ENCODE measurements at places on chromosomes 16 and 17. TPM values are rescaled to one million over a fixed set of nuclear protein-coding genes. Genes with fewer than 3 reads are reported as not detected.

- no peak for DNase-seq
Measured at GRCh38 chr17:53646835-53647234, 175.9 kb upstream of the KIF2B start.

- DNase-seq, result no peak
Measured at GRCh38 chr16:685967-686366, 1.8 kb upstream of the JMJD8 start.

DNA sequence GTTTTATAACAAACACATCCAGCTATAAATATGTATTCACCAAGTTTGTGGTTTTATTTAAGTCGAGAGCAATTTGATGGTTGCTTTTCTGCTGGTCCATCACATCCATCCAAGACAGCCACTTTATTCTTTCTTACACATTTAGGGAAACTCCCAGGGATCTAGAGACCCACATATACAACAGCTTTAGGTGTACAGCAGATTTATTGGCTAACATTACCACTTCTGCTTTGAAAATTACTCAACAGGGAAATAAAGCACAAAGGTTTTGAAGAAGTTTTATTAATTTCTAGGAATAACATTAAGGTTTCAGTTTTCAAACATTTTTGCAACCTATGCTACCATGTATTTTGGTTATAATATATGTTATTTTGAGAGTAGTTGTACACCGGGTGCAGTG is 6.9 kb downstream of the ERCC4 start:
- DNase-seq, result no peak

DNA sequence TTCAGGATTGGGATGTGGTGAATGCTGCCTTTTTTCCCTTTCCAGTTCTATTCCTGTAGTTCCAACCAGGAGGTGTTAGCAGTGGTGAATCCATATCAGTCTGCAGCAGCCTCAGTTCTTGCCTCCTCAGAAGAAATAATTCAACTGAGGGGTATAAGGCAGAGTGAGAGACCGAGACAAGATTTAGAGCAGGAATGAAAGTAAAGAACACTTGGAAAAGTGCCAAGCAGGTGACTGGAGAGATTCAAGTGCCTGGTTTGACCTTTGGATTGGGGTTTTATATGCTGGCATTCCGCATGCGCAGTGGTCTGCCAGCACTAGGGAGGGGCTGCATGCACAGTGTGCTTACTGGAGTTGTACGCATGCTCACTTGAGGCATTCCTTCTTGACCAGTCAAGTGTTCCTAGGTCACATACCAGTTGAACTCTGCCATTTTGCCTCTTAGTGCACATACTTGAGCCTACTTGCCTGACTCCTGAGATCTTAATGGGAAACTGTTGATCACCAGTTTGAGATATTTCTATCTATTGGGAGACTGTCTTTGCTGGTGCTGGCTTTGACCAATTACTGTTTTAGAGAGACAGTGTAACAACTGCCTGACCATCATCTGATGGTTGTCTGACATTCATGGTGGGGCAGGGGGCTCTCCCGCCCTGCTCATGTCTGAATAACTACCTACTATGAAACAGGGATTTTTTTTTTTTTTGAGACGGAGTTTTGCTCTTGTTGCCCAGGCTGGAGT is 680 bp upstream of the CCL15 start:
- DNase-seq, result peak; percentile 51

DNA sequence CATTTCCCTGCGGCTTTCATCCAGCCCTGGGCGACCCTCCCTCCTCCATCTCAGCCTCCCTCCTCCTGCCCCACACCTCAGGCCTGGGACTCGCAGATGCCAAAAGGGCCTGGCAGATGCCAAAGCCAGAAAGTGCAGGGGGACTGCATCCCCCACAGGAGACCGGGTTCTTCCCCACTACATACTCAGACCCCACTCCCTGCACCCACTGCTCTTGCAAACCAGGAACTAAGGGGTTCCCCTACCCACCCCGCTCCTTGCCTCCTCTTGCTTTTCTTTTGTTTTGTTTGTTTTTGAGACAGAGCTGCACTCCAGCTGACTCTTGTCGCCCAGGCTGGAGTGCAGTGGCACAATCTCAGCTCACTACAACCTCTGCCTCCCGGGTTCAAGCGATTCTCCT is 3.2 kb downstream of the HS3ST6 start:
- DNase-seq, result no peak

GRCh38 chr16:84535851-84536250 is 31.4 kb upstream of the MEAK7 start:
- no peak for DNase-seq

DNA sequence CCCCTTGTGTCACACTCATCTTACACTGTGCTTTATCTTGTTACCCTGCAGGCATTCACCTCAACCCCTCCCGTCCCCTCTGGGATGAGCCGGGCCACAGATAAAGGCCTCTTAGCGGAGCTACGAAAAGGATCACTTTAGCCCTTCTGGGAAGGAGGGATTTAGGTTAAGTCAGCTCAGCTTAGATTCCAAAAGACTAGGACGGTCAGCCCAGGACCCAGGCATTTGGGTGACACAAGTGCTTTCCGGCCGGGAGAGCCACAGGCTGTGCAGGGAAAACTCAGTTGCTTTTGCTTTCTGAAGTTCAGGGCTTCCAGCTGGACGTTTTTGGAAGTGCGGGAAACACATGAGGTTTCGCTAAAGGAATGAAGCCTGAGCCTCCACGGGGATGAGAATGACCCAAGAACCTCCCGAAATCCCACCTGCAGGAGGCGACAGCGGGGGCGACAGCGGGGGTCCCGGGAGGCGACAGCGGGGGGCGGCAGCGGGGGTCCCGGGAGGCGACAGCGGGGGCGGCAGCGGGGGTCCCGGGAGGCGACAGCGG is 11.6 kb upstream of the METRNL start:
- DNase-seq, result no peak

- DNase-seq, result no peak
Measured at GRCh38 chr17:57638284-57638683, 106.8 kb downstream of the CCDC182 start.

DNA sequence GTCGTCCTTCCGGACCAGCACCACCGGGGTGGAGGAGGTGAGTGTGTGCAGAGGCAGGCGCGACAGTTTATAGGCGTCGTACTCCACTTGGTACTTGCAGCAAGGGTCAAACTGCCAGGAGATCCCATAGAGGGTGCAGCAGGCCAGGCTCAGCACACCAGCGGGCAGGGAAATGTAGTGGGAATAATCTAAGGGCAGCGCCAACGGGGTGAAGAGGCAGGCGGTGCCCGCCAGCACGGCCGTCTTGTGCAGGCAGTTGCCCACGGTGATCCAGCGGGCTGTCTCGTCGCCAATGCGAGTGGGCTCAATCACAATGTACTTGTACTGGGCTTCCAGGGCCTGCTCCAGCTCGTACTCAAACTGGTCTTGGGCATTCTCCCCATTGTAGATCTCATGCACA is 15.6 kb downstream of the TMEM11 start:
- DNase-seq, result no peak

- DNase-seq, result no peak
Measured at GRCh38 chr17:49450181-49450580, 35.5 kb upstream of the PHB1 start.

DNA sequence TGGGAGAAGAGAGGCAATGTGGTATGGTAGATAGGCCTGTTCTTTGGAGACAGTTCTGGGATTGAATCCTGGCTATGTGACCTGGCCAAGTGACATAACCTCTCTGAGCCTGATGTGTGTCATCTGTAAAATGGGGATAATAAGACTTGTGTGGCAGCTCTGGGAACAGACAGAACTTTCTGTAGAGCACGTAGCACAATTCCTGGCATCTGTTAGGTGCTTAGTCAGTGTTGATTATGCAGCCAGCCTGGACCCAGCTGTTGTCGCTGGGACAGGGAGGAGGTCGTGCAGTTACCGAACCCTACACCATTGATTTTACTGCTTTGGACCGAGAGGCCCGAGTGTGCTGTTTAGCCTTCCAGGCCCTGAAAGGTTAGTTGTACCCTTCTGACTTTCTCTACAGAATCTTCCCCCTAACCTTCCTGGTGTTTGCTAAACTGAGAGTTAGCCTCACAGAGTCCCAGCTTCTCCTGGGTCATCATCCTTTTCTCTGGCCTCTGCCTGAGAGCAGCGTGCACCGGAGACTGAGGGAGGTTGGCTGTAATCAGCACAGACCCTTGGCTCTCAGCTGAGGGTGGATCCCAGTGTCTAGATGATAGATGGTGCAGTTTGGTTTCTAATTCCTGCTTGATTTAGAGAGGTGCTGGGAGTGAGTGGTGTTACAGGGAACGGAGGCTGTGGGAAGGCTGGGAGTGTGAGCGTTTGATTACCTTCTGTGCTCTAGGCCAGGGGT is 31.9 kb downstream of the MSI2 start:
- no peak for DNase-seq

DNA sequence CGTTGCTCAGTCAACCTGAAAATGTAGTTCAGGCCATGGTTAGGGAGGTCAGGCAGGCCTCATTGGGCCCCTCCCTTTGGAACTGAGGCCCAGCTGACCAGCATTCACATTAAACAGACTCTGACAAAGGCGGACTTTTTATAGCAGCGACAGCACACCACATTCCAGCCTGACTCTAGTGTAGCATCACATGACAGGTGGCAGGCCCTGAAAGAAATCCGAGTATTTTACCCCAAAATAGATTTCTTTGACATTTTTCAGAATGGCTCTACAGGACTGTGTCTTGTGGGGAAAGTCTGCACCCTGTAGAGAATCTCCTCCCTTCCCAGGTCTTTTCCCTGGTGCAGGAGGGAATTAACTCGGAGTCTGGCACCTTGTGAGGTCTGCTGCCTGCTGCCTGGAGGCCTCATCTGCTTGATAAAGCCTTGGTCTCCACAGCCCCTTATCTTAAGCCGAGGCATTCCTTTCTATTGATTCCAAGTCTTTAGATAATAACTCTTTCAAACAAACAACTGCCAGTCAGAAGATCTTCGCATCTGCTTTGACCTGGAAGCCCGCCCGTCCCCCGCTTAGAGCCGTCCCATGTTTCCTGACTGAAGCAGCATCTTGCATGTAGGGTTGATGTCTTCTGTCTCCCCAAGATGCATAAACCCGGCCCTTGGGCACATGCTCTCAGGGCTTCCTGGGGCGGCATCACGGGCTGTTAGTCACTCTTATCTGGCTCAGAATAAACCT is 44.0 kb upstream of the CAPN15 start:
- DNase-seq, result no peak

GRCh38 chr16:22789281-22789945 is 24.5 kb upstream of the HS3ST2 start:
- DNase-seq, result no peak

- no peak for DNase-seq
Measured at GRCh38 chr16:12828206-12828605, 24.5 kb upstream of the CPPED1 start.

- DNase-seq, result no peak
Measured at GRCh38 chr17:17837380-17837821, 615 bp upstream of the SREBF1 start.

- no peak for DNase-seq
Measured at GRCh38 chr16:2270588-2271470, 2.9 kb upstream of the RNPS1 start.

GRCh38 chr17:67573987-67574657 is 143.6 kb upstream of the NOL11 start:
- no peak for DNase-seq

DNA sequence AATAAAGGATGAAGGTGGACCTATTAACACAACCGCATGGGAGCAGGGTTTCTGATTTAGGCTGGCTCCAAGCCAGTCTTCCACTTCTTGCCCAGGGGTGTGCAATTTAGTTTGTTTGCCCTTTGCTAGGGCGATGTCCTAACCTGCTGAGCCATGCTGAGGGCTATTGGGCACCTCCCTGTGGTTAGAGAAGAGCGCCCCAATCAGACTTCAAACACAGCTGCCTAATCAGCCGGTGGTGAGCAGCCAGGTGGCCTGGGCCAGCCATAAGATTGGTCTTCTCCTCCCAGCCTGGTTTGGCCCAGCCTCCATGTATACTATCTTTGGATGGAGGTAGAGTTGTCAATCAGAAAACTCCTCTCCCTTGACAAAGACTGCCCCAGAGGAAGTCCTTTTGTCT is 15.7 kb downstream of the TMEM94 start:
- no peak for DNase-seq

GRCh38 chr17:81553616-81554181 is 1.5 kb upstream of the FAAP100 start:
- no peak for DNase-seq

DNA sequence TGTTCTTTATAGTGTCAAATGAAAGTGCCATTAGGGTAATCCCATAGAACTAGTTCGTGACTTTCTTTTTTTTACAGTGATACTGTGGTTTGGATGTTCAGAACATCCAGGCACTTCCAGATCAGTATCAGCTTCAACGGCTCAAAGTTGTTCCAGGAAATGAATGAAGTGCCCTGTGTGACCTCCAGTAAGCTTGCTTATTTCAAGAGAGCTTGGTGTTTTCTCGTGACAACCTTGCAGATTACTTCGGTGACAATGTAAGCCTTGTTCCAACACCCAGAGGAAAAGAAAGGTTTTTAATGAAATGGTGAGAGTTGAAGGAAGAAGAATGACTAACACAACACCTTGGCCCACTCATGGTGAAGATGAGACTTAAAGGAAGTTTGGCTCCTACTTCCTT is 16.0 kb upstream of the KCNJ16 start:
- no peak for DNase-seq

DNA sequence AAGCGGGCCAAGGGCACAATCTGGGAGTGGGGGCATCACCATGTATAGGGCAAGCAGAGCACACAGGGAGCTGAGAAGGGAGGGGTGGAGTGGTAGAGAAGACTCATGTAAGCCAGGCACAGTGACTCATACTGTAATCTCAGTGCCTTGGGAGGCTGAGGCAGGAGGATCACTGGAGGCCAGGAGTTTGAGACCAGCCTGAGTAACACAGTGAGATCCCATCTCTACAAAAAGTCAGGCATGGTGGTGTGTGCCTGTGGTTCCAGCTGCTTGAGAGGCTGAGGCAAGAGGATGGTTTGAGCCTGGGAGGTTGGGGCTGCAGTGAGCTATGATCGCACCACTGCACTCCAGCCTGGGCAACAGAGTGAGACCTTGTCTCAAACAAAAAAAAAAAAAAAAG is 40.8 kb downstream of the ARHGAP27 start:
- no peak for DNase-seq

DNA sequence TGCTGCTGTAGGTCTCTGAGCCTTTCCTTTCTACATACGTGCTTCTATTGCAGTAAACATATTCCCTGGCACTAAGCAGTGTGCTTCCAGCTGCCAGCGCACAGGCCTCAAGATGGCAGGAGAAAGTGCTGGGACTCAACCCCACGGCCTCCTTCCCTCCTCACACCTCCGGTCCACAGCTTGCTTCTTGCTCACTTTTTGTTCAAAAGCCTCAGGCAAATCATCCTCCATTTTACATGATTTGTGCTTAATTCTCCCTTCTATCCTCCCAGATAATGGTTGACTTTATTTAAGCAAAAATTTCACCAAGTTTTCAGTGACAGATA is 5.4 kb downstream of the CDK5R1 start:
- no peak for DNase-seq

Gene YPEL3
- polyA plus RNA-seq, result 78.4 TPM

Gene RAB37
- 6.0 TPM for polyA plus RNA-seq

Gene SREBF1
- 58.2 TPM for polyA plus RNA-seq

Gene ARHGDIG
- polyA plus RNA-seq, result 5.6 TPM

Gene CBLN1
- 0.35 TPM for polyA plus RNA-seq

Gene SCGB1C2
- 2.0 TPM for polyA plus RNA-seq

Gene HID1
- polyA plus RNA-seq, result 16.3 TPM

Gene PRR35
- polyA plus RNA-seq, result 10.5 TPM

Gene DRG2
- 33.2 TPM for polyA plus RNA-seq

Gene CTRB2
- polyA plus RNA-seq, result 0.09 TPM

Gene PRRT2
- polyA plus RNA-seq, result 21.0 TPM

Gene TNFRSF13B
- polyA plus RNA-seq, result not detected

Gene CCDC137
- polyA plus RNA-seq, result 14.7 TPM

Gene EFCAB5
- polyA plus RNA-seq, result 1.8 TPM
